Inflammatory macrophage treated with lipopolysaccharide for 4 hours (primary cell): ENCODE measurements at places on chromosomes 5 and 9.

GRCh38 chr5:86665984-86666760, 48.4 kb downstream of the COX7C start:
- no peak for DNase-seq

- DNase-seq: peak; percentile 51
Observed at GRCh38 chr5:112995764-112996618, 19.4 kb downstream of the DCP2 start.

- DNase-seq: no peak
Observed at GRCh38 chr5:65141493-65141892, 340.2 kb downstream of the ADAMTS6 start.

DNA sequence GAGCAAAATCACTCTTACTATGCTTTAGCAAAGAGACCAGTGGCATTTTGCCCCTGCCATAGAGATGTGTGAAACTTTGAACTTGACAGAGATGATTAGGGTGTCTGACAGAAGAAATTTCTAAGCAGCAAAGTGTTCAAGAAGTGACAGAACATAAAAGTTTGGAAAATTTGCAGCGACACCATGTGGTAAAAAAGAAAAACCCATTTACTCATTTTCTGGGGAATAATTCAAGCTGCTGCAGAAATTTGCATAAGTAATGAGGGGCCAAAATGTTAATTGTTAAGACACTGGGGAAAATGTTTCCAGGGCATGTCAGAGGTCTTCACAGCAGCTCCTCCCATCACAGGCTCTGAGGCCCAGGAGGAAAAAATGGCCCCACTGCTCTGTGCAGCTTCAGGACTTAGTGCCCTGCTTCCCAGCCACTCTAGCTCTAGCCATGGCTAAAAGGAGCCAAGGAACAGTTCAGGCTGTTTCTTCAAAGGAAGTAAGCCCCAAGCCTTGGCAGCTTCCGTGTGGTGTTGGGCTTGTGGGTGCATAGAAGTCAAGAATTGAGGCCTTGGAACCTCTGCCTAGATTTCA, 6.1 kb upstream of the AP3B1 start:
- DNase-seq: peak; percentile 26

DNA sequence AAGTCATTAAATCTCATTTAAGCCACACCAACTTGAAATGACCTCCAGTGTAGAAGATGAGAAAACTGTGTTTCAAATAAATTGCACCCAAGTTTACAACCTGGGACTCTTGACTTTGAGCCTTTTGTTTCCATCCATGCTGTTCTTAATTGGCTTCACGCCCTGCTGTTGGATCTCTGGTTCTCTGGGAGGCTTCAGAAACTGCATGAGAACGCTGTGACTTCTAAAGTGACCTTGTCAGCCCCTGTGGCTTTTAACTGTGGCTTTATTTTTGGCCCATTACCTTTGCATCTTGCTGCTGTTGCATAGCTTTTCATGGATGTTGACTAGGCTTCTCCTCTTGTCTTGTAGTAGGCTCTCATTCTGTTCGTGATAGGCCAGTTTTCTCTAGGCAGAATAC, 29.3 kb downstream of the TNFAIP8 start:
- no peak for DNase-seq

DNA sequence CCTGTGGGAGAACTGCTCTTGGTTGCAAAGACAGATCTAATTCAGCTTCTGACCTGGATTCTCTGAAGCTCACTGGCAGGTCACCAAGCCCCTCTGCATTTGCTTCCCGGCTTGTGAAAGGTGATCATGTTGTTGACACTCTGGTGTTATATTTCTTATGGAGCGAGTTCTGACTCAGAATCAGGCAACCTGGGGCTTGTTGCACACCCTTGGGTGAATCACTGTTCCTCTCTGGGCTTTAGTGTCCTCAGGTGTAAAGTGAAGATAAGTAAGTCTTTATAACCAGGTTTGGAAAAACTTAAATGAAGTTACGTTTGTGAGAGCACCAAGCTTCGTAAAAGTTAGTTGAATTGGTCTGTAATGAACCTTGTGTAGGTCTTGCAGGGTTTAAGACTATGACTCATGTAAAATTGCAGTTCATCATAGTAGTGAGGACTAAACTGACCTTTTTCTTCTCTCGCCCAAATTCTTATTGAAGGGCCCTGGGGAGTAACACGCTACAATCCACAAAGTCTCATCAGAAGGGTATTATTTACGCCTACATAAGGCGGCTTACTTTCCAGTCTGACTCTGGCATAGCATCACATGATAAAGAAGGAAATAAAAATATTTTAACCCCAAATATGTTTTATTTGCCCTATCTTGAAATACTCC, 218.6 kb downstream of the TMEM38B start:
- no peak for DNase-seq

GRCh38 chr9:5951686-5952211, 61.1 kb downstream of the MLANA start:
- DNase-seq: no peak

DNA sequence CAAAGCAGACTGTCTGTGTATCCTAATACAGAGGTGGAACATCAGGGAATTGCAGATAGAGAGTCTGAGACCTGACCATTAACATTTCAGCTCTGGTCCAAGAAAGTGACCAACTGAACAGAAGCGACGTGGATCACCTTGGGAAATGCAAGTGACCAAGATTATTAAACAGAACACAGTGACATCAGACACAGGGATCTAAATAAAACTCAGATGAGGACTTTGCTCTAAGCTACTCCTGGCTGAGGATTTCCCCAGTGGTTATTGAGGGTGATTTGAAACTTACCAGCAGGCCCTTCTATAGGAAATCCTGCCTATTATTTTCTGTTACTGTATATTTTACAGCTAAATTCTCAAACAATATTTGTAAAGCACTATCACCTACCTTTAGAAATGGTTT, 436.0 kb downstream of the TMEM38B start:
- DNase-seq: no peak

- peak; percentile 45 for DNase-seq
Observed at GRCh38 chr5:76556511-76557221, 66.5 kb downstream of the F2RL2 start.

DNA sequence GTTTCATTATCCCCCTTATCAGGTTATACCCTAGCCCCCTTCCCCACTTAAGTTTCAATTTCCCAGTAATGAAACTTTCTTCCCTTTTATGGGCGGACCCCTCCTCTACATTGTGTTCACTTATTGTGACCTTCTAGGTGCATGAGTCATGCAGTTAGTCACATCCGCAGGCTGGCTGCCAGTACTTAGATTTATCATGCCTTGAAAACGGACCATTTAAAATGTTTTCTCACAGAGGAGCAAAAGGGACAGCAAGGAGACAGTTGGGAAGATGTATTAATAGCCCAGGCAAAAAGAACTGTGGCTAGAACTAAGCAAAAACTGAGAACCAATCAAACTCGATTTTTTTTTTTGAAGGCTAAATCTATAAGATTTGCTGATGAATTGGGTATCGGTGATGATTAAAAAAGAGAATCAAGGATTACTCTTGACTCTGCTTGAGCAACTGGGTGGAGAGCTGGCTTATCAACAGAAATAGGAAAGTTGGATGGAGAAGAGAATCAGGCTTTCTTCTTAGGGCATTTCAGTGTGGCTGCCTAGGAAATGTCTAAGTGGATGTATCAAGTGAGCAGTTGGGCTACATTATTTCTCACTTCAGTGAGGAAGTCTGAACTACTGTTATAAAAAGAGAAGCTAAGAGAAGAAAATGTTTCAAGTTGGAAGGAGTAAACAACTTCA, 615.0 kb downstream of the HINT1 start:
- no peak for DNase-seq

DNA sequence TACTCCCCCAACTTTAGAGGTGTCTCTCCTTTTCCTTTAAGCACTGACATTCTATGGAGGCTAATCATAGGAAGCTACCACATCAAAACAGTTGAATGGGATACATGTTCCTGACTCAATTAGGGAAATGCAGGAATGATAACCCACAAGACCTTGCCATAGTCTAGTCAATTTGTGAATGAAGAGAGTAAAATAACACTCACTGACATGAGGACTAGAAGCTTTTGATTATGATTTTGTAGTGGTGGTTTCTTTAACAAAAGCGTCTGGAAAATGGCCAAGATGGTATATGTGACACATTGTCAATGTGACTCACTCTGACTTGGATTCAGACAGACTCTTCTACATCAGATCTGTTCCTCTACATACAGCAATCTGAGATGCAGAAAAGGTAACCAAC, 13.7 kb upstream of the PRELID2 start:
- DNase-seq: no peak

GRCh38 chr5:171207256-171207847, 101.7 kb upstream of the TLX3 start:
- DNase-seq: peak; percentile 59

DNA sequence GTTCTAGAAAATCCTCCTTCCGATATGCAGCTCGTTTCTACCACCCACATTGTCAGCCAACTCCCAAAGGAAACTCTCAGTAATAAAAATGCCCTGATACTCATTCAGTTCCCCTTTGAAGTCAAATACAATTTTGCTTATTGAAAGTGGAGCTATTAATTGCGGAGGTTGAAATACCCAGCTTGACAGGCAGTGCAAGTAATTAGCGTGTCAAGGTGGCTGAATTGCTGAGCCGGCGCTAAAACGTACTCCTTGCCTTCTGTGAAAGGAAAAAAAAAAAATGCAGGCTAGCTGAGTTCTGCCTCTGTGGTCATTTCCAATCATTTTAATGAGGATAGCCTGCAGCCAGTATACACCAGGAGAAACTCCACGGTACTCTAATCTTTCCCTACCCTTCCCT, 165.5 kb downstream of the RORB start:
- DNase-seq: no peak

GRCh38 chr5:8289779-8290178, 420.8 kb downstream of the MTRR start:
- no peak for DNase-seq

- no peak for DNase-seq
Observed at GRCh38 chr5:148561801-148562311, 92.5 kb downstream of the HTR4 start.

DNA sequence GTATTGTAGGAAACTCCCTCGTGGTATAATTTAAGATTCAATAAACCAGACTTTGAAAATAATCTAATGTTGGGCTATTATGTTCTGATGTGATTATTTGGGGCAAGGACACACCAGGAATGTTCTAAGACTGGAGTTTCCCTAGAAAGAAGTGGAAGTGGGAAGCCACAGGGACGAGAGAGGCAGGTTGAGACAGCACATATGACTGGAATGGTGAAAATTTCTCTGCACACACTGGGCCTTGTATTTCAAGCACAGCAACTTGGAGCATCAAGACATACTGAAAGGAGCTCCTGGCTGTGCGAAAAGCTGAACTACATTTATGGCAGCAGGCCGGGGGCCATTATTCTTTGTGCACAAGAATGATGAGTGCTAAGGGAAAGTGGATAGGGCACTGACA, 98.2 kb downstream of the CETN3 start:
- DNase-seq: no peak

DNA sequence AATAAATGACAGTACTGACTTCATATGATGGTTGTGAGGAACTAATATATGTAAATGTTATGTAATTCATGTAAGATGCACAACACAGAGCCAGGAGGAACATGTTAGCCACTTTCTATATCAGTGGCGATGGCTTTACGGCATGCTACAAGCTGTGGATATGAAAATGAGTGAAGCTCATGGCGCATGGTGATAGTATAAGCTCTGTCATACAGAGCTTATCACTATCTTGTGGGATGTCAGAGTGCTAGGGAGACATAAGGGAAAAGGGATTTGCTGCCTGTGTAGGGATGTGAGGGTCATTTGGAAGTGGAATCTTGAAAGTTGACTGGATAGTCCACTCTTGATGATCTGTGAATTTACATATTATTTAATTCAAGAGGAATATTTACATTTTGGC, 13.6 kb downstream of the CPEB4 start:
- peak; percentile 33 for DNase-seq

- no peak for DNase-seq
Observed at GRCh38 chr9:110033869-110034268, 174.1 kb downstream of the C9orf152 start.

GRCh38 chr9:38141746-38142591, 72.9 kb upstream of the SHB start:
- DNase-seq: no peak

GRCh38 chr9:15287309-15287708, 19.7 kb downstream of the TTC39B start:
- DNase-seq: no peak

GRCh38 chr5:56319526-56320181, 86.5 kb upstream of the ANKRD55 start:
- DNase-seq: peak; percentile 82

- no peak for DNase-seq
Observed at GRCh38 chr5:44942524-44943001, 133.8 kb downstream of the MRPS30 start.

GRCh38 chr9:17580119-17580518, 1.3 kb downstream of the SH3GL2 start:
- DNase-seq: no peak

DNA sequence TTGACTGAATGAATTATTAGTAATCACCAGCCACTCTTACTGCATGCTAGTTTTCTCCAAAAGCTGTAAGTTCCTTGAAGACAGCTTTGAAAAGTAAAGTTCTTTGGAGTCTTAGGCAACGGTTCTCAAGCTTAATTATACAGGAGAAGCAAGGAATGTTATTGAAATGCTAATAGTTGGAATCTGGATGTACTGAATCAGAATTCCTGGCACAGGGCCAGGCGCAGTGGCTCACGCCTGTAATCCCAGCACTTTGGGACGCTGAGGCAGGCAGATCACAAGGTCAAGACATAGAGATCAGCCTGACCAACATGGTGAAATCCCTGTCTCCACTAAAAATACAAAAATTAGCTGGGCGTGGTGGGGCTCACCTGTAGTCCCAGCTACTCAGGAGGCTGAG, 33.4 kb downstream of the GRIA1 start:
- no peak for DNase-seq

GRCh38 chr5:77008413-77008812, 21.8 kb upstream of the AGGF1 start:
- DNase-seq: no peak

- no peak for DNase-seq
Observed at GRCh38 chr9:86262492-86262891, 3.0 kb upstream of the C9orf153 start.

- no peak for DNase-seq
Observed at GRCh38 chr5:119309326-119309725, 46.5 kb upstream of the TNFAIP8 start.

GRCh38 chr9:137227853-137228505, 677 bp downstream of the RNF224 start:
- no peak for DNase-seq

- no peak for DNase-seq
Observed at GRCh38 chr5:154587123-154588026, 109.3 kb upstream of the HAND1 start.

DNA sequence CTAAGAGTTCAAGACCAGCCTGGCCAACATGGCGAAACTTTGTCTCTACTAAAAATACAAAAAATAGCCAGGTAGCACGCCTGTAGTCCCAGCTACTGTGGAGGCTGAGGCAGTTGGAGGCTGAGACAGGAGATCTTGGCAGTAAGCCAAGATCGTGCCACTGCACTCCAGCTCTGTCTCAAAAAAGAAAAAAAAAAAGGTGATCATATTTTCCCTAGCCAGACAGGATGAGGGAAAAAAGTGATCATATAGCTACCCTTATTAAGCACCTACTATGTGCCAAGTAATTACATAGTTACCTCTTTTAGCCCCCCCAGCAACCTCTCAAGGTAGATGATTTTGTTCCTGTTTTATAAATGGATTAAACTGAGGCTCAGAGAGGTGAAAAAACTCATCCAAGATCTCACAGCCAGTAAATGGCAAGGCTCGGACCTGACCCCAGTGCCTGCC, 18.1 kb upstream of the RPL26L1 start:
- no peak for DNase-seq

- no peak for DNase-seq
Observed at GRCh38 chr5:2914981-2915484, 163.6 kb upstream of the IRX2 start.
